ENCODE measurements at places on chromosomes 7 and 10. TPM values are rescaled to one million over a fixed set of nuclear protein-coding genes. Genes with fewer than 3 reads are reported as not detected.
A peak's percentile ranks its signal among the peaks of the same experiment; 100 is the strongest.

- no peak for DNase-seq
These were observed 47.9 kb downstream of the PIP4K2A start for GRCh38 chr10:22666287-22667092.

- DNase-seq, result no peak
These were observed 15.1 kb downstream of the FAM53B start for GRCh38 chr10:124728830-124729661.

DNA sequence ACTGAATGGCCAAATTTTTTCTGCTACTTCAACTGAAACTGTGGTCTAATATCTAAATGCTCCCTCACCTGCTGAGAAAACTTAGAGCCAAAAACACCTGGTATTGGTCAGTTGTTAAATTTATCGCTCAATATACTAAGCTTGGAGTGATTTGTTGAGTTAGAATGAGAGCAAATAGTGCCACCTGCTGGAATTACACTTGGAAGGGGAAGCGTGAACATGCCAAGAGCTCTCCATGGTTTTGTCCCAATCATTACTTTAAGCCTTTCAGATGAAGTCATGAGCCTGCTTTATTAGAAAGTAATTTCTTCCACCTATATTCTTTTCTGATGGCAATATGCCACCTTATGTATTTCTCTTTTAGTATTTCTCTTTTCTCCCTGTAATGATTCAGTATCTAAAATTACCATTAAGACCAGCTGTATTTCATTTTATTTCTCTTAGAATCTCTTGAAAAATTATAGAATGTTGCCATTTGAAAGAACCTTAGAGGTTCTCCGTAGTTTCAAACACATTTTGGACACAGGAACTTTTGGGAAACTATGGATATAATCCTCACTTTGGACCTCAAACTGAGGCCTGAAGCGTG lies 447.8 kb upstream of the C7orf33 start:
- DNase-seq, result peak; percentile 23

- DNase-seq, result no peak
These were observed 174.1 kb upstream of the TNRC18 start for GRCh38 chr7:5597772-5598171.

Gene LRRD1
- 0.55 TPM for polyA plus RNA-seq

DNA sequence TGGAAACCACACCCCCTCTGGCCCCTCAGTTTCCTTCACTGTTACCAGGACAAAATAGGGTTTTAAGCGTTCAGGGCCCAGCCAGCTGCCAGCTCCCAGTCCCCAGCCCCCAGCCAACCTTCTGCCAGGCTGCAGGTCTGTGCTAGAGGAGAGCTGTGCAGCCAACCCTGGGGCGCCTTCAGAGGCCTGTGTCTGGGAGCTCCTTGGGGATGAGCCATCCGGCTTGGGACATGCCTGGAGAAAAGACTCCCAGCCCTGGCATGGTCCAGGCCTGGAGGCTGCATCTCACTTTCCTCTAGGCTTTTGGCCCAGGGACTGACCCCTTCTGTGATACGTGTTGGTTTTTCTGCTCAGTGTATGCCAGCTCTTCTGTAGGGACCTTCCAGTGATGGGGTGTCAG lies 487.6 kb upstream of the MGMT start:
- DNase-seq, result no peak

DNA sequence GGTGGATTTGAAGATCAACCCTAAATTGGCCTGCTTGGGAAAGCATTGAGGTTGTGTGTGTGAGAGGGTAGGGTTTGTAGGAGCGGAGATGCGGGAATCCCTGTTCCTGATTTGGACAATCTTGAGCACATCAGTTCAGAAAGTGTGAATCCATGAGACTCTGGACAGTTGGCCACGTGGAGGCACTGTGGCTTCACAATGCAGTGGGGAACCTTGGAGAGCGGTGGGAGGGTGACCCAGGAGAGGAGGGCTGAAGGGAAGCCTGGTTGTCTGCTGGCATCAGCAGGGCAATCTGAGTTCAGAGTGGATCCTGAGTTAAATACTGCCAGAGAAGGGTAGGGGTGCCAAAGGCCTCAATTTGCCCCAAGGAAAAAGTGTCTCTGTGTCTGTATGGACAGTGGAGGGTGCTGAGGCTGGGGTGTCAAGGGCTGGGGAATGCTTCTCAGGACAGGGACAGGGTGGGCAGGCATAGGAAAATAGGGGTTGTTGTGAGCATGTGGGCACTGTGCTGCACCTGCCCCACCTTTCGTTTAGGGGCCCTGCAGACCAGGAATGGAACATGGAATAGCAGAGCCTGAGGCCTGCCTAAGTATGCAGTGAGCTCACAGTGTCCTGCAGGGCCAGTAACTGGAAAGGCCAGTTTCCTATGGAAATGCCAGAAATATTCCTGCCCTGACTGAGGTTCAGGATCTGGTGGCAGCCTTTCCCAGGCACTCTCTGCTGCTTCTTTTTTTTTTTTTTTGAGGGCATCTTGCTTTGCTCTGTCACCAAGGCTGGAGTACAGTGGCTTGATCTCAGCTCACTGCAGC lies 162.9 kb upstream of the PRSS58 start:
- DNase-seq, result no peak

Gene TSPAN33
- polyA plus RNA-seq, result 4.2 TPM

Gene IKZF1
- polyA plus RNA-seq, result 2.0 TPM

DNA sequence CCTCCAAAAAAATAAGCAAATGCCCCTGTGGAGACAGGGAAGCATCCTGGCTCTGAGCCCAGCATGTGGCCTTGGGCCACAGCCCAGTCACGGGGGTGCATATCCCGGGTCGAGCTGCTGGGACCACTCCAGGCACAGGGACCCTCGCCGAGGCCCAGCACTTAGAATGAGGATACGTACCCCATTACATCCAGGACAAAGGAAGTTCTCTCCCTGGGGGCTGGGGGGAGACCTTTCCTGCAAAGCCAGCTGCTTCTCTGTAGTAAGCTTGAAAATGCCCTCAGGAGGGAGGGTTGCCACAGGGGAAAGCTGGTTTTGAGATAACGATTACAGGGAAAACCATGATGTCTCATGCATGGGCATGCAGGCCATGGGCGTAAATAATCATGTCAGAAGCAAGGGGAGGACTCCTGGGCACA lies 75.5 kb downstream of the HIPK2 start:
- no peak for DNase-seq

Gene RAB19
- polyA plus RNA-seq, result 1.7 TPM

Gene C10orf143
- 4.2 TPM for polyA plus RNA-seq

Gene DEPP1
- polyA plus RNA-seq, result 36.2 TPM

DNA sequence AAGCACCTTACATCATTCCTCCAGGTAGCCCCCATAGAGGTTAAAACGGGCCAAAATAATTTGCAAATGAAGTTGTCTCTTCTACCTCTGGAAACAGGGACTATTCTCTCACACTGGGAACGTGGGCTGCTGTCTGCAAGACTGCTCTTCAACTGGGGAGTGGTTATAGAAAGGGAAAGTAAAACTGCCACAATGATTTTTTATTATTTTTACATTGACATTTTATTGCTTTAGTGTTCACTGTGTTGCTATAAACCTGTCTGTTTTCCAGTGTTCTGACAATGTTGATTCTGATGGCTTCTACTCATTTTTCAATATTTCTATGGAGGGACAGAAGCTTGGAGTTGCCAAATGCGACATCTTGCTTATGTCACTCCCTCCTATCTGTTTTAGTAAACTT lies 115.1 kb upstream of the ANTXRL start:
- no peak for DNase-seq

DNA sequence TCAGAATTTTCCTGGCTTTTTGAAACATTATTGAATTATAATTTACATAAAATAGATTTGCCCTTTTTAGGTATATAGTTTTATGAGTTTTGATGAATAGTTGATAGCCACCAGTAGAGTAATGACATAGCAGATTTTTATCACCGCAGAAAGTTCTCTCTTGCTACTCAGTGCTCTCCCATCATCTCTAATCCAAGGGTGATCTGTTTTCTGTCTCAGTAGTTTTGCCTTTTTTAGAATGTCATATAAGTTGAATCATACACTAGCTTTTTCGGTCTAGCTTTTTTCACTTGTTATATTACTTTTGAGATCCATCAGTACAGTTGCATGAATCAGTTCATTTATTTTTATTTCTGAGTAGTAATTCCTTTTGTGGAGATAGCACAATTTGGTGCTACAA lies 17.9 kb downstream of the RSBN1L start:
- DNase-seq, result no peak

- no peak for DNase-seq
These were observed 9.7 kb upstream of the MACC1 start for GRCh38 chr7:20226860-20227259.

DNA sequence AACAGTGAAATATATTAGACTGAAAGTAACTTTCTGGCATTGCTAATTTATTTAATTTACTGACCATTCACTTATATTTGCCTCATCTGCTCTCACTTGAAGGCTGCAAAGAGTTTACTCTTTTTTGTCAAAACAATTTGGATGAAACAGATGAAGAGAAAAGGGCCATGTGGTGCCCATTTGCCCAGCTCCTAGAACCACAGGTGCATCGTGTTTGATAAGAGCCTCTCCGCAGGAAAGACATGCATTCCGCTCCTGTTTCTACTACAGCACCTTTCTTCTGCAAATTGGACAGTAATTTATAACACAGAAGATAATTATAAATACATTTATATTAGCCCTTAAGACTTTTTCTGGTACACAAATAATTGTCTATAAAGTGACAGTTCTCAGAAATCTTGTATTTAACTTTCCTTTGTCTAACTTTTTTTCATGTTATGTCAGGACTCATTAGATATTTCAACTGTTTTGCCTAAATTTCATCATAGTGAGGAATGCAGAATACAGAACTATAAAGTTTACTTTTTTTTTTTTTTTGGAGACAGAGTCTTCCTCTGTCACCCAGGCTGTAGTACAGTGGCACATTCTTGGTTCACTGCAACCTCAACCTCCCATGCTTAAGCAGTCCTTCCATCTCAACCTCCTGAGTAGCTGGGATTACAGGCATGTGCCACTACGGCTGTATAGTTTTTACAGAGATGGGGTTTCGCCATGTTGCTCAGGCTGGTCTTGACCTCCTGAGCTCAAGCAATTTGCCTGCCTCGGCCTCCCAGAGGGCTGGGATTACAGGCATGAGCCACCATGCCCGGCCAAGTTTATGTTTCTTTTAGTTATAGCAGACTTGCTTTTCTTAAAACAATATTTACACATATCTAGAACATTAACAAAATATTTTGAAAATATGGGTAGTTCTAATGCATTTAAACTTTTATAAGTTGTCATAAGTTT lies 869 bp downstream of the LAMB4 start:
- DNase-seq, result no peak

Gene XRCC2
- 12.1 TPM for polyA plus RNA-seq

GRCh38 chr7:2734751-2735571 lies 47.0 kb downstream of the AMZ1 start:
- no peak for DNase-seq

Gene FBH1
- polyA plus RNA-seq, result 70.0 TPM

DNA sequence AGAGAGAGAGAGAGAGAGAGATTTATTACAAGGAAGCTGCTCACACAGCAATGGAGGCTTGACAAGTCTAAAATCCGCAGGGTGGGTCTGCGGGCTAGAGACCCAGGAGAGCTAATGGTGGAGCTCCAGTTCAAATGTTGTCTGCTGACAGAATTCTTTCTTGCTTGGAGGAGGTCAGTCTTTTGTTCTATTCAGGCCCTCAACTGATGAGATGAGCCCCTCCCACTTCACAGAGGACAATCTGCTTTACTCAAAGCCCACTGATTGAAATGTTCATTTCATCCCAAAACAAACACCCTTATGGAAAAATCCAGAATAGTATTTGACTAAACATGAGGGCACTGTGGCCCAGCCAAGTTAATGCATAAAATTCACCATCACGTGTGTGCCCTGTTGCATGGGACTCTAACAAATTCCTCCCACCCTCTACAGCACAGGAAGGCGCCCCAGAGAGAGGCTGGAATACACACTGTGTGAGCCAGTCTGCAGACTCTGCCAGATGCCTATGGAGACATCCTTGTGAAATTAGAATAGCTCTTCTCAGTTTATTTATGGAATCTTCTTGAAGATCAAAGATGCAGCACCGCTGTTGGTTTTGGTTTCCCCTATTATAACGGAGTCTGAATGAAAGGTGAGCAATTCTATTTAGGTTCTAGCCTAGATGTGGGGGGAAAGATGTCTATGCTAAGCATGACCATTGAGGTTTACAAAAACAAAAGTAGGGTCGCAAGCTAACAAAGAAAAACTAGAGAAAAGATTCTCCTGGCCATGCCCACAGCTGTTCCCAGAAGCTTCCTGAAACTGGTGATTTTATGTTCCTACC lies 123.0 kb upstream of the SFMBT2 start:
- DNase-seq, result no peak

Gene SSC4D
- 0.99 TPM for polyA plus RNA-seq

GRCh38 chr10:103889121-103889720 lies 28.8 kb downstream of the STN1 start:
- no peak for DNase-seq

DNA sequence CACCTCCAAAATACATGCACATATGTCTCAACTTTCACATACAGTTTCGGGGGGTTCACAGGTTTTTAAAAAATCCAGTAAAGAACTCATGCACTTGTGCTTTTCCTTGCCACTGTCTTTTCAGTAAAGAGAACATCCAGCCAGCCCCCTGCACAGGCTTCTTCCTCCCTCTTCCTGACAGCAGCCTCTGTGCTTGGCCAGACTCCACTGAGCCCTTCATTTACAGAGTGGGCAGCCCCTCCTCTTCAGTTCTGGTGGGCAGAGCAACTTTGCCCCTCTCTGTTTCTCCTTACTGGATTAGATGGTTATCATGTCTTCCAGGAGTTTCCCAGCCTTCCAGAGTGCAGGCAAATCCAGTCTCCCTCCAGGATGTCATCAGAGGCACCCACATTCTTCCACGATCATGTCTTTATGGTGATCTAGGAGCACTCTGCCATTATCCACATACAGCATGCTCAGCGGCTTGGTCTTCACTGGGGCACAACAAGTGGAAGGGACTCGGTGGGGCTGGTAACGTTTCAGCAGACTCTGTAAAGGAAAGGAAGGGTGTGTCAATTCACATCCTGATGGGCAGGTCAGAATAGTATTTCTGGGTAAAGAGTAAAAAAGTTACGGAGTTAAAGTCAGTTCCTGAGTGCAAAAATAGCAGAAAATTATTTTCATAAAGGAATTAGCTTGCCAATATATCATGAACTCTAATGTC lies 8.8 kb downstream of the NODAL start:
- no peak for DNase-seq

DNA sequence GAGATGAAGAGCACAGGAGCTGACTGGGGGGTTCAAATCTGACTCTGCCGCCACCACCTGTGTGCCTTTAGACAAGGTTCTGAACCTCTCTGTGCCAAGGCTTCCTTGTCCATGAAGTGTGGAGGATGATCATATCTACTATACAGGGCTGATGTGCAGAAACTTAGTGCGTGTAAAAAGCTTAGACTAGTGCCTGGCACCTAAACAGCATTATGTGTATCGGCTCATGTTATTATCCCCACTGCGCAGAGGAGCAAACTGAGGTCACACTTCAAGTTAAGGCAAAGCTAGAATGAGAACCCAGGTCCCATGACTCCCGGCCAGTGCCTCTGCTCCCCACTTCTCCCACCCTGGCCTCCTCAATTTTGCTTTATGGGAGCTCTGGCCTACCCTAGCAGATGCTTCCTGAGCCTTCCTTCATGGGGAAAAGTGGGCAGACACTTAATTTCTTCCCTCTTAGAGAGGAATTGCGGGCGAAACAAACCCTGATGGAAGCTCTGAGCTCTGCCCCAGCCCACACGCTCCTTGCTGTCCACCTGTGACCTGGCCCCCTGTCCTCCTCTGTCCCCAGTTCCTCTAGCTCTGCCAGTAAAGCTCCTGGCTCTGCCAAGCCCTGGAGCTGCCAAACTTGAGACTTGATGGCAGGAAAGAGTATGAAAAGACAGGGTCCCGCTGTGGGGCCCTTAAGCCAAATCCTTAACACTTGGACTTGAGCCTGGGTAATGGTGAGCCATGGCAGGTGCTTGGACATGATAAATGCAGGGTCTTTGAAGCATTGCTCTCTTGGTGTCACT lies 71.0 kb downstream of the CDH23 start:
- no peak for DNase-seq

- DNase-seq, result no peak
These were observed 170.3 kb downstream of the USP6NL start for GRCh38 chr10:11441151-11441535.

Measured in right lung (tissue), 10 donors.